Activated CD4-positive, alpha-beta T cell treated with anti-CD3 and anti-CD28 coated beads, Interleukin-2, Interleukin-4, amounts not matched to agents 100 ng/mL and 50 ng/mL, durations not matched to agents 16 hours and 8 hours (primary cell): ENCODE measurements at places on chromosomes 6 and 20.

DNA sequence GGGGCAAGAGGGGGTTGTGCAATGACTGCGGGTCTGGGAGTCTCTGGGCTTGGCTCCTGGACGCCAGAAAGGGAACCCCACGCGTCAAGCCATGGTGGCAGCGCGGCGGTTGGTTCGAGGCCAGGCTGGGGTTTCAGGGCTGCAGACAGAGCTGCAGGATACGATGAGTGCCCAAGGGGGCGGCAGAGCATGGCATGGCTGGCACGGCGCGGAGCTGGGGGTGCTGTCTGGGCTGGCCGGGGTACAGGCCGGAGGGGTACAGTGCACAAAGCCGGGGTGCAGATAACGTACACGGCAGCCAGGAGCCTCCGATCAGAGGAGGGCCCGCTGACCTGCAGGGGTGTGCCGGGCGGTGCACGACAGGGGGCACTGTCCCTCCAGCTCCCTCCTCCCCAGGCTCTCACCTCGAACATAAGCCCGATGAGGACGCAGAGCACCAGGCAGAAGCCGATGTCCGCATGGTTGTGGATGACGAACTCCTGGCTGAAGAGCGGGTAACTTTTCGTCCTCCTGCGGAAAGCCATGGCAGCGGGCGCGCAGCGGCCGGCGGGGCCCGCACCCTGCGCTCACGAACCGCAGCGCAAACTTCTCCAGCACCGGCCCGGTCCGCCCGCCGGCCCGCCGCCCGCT lies 353 bp downstream of the TRAM2 start:
- DNase-seq = peak; percentile 64

- DNase-seq = no peak
Measured at GRCh38 chr20:62572980-62573379, 69.3 kb upstream of the SLCO4A1 start.

DNA sequence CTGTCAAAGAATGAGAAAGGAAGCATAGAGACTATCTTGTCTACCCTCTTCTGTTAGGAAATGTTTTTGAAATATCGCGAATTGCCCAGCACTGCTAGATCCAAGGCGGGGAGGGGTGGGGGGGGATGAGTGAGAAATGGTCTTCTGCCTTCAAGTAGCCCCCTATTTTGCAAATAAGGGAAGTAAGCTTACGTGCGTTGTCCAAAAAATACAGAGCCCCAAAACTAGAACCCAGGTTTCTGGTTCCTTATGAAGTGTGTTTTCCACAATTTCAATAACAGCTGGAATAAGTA lies 923 bp upstream of the ILRUN start:
- DNase-seq = no peak

- no peak for DNase-seq
Measured at GRCh38 chr6:98136333-98136732, 698.0 kb upstream of the POU3F2 start.

DNA sequence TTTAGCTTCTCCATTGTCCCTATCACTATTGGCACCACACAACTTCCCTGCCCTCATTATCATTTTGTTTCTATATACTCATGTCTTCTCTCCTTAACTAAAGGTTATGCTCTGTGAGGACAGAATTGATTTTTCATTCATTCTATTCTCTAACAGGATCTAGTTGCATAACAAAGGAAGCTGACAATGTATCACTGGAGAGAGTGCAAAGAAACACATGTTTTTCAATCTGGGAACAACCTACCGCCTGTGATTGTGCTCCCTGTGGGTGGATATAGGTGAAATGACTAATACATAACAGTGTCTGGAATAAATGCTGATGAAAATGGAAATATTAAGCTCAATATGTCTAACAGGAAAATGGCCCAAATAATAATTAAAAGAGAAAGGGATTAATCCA lies 56.6 kb downstream of the COL12A1 start:
- DNase-seq = no peak

DNA sequence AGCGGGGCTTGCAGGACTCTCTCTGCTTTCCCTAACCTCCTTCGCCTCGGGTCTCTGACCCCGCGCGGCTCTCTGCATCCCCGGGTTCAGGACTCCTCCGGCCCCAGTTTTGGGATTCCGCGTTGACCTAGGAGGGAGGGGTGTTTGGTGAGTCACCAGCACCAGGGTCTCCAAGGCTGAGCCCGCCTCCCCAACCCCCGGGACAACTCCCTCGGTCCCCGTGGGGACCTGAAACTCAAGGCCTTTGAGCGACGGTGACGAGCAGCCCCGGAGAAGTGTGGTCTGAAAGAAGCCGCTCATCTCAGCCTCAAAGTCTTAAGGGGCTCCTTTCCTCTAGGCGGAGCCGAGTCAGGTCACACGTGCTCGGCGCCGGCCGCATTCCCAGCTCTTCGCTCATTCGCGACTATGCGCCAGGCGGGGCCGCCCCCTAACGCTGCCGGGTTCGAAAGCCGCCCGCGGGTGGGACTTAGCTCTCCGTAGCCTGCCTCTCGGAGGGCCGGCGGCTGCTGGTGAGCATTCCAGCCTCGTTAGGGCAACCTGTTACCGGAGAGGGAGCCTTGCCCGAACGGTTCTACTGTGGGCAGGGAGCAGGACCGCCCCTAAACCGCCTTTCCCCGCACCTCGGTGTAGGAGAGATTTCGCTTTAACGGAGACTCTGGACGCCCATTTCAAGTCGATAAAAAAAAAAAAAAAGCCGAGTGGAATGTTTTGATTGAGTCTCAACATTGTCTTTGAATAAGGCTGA lies 3.0 kb upstream of the PRDM13 start:
- DNase-seq = no peak

GRCh38 chr6:16420337-16420714 lies 181.9 kb downstream of the GMPR start:
- no peak for DNase-seq

- peak; percentile 75 for DNase-seq
Measured at GRCh38 chr6:35522660-35523658, 10.3 kb upstream of the TULP1 start.

DNA sequence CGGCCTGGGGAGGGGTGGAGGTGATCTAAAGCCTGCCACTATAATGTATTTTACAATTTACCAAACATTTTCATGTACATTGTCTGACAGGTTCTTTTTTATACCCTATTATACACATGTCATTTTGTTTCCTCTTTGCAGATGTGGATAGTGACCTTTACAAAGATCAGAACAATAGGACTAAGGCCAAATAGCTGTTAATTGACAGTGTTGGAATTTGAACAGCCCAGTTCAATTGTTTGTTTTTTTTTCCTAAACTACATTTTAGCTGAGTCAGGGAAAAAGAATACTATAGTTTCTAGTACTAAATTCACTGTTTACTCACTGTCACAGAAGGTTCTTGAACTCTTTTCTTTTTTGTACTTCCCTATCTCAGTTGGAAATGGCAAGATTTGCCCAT lies 40.2 kb downstream of the PGM3 start:
- DNase-seq = no peak

- DNase-seq = no peak
Measured at GRCh38 chr6:124714728-124715127, 247.5 kb upstream of the RNF217 start.

DNA sequence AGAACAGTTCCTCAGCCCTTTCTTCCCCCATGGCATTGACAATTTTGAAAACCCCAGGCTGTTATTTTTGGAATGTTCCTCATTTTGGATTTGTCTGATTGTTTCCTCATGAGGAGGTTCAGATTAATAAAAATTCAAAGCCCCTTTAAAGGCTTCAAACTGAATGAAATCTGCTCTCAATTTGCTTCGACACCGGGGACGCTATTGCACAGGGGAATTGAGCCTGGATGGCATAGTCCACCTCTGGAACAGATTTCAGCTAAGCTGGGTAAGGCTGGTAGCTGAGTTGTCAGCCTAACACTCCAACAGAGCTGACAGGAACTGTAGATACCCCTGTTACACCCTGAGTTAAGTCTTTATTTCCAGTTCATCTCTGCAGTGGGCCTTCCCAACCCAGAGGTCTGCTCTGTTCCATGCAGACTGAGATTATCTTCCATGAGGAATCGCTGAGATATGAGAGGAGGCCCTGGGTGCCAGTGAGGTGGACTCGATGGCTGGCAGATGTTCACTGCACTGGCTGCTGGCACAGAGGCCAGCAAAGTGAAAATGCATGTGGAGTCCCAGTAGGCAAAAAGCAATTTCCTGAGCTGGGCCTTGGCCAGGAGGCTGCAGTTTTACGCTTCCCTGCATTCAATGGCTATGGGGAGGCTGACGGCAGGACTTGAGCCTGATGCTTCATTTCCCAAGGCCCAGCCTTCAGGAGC lies 73.3 kb upstream of the PAX1 start:
- DNase-seq = no peak

DNA sequence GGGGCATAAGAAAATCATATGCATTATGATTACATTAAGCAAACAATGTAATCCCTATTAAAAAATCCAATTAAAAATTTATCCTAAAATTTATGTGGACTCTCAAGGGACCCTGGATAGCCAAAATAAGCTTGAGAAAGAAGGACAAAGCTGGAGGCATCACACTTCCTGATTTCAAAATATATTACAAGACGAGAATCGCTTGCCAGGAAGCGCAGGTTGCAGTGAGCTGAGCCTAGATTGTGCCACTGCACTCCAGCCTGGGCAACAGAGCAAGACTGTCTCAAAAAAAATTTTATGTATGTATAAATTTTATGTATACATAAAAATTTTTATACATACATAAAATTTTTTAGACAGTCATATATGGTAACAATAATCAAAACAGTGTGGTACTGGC lies 48.5 kb upstream of the GCNT2 start:
- DNase-seq = no peak

GRCh38 chr6:27777614-27778355 lies 134.4 kb downstream of the OR2B2 start:
- no peak for DNase-seq

DNA sequence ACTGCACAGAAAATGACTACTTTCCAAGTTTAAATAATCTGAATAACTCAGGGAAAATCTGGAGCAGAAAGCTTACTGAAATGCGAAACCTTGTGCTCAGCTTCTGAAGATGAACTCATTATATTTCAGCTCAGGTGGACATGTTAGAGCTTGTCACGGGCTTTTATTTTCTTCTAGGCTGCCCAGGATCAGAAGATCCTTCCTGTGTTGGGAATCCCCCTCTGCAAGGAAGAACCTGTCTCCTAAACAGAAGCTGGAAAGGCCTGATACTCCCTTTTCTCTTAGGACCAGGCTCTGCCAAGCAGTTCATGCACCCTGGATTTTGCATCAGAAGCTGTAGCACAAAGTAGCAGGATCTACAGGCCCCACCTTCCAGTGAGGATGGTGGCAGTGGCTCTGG lies 5.1 kb upstream of the SLC2A12 start:
- DNase-seq = no peak

DNA sequence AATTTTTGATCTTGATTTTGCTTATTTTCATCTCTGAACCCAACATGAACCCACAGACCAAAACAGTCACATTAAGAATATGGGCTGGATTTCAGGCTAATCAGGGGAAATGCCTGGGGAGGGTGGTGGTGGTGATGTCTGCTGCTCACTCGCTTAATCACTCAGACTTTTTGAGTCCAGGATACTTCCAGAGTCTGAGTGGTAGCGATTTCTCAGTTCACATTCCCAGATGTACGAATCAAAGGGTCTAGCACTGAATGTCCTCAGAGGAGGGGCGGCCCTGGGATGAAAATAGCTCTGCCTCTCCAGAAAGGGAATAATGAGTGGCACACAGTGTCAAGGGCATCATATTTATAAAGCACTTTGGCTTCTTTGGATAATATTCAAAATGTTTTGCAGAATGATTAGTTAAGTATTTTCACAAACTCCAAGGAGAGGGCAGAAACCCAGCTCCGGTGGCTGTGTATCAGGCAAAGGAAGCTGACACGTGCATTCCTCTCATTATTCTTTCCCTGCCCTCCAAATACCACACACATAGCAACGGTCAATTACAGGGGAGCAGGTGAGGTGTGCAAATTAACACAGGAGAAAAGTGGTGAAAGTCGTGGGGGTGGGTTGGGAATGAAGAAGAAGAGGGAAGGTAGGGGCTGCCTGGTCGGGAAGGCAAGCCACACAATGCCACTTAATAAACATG lies 345.2 kb upstream of the RSPO3 start:
- no peak for DNase-seq

GRCh38 chr20:1013566-1014340 lies 11.6 kb upstream of the RSPO4 start:
- DNase-seq = no peak

DNA sequence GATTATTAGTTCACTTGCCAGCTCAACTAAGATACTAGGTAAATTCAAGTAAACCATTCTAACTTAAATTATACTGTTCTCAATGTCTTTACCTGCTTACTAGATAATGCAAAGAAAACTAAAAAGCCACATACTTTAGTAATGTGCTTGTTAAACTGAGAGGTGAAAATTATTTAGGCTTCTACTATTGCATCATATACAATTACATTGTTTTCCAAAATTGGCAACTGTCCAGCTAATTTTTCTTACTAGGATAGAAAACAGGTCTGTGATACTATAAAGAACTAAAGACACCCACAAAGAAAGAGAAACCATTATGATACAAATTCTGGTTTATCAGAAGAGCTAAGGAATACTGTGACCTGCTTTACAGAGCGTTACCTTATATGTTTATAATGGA lies 45.6 kb upstream of the ALDH8A1 start:
- no peak for DNase-seq

GRCh38 chr6:25794784-25795183 lies 37.1 kb downstream of the SLC17A1 start:
- no peak for DNase-seq

DNA sequence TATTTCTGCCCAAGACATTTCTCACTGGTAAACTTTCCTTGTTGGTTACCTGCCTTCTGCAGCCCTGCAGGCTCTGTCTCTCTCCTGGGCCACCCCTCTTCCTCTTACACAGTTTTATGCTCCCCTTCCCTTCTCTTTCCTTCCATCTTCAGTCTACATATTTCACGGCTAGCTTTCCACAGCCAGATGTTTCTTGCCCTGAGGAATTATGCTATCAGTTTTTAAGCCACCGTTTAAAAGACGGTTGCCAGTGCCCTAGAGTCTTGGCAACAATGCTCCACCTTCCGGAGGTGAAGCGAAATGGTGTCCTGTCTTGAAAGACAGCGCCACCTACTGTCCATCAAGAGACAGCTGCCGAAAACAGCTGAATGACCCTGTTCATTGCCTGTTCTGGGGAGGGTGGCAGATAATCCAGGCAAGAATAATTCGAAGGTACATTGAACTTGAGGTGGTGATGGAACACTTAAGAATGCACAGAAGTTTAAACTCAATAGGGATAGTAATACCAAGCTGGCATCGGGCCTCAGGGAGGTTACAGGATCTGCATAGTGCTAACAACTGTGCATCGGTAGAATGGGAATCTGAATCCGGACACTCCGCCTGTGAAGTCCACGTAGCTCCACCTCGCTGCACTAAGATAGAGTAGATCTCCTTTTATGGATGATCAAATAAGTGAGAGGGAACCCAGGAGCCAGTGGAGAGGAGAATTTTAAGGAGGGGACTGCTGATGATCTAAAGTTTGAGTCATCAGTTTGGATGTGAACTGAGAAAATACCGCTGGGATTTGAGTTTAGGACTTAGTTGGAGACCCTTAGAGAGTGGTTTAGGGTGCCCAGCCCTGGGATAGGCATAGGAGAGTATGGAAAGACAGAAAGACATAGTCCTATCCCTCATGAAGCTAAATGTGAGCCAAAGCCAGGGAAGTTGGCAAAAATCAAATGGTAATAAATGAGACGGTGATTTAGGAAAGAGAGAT lies 4.8 kb upstream of the TRIM40 start:
- peak; percentile 83 for DNase-seq
